Stimulated activated CD8-positive, alpha-beta memory T cell treated with anti-CD3 and anti-CD28 coated beads, Interleukin-15, amount 100 ng/mL, for 1 hour (primary cell): ENCODE measurements at places on chromosomes 16 and 17.

DNA sequence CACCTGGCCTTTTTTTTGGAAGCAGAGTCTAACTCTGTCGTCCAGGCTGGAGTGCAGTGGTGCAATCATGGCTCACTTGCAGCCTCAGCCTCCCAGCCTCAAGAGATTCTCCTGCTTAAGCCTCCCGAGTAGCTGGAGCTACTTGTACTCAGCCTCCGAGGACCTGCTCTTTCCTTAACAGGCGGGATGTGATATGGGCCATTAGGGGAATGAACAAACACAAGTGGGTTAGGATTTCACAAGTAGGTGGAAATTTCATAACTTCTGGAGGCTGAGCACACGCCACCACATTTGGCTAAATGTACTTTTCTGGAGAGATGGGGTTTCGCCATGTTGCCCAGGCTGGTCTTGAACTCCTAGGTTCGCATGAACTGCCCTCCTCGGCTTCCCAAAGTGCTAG, 4.1 kb downstream of the PAM16 start:
- DNase-seq = no peak

DNA sequence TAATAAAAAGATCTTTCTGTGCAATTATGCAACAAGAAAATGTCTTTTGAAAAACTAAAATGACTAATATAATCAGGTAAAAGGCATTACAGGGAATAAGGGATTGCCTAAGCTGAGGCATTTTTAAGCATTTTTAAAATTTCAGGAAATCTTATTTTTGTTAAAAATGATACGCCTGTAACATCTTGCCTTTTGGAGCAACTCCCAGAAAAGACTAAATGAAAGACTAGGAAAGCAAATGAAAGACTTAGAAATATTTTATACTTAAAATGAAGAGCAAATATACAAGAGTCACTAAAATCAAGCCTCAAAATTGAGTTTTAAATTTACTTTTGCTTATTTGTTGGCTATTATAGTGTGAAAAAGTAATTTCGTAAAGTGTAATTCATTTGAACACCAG, 55.8 kb downstream of the DUSP14 start:
- no peak for DNase-seq

- no peak for DNase-seq
Measured at GRCh38 chr17:40534371-40535189, 30.7 kb downstream of the CCR7 start.

DNA sequence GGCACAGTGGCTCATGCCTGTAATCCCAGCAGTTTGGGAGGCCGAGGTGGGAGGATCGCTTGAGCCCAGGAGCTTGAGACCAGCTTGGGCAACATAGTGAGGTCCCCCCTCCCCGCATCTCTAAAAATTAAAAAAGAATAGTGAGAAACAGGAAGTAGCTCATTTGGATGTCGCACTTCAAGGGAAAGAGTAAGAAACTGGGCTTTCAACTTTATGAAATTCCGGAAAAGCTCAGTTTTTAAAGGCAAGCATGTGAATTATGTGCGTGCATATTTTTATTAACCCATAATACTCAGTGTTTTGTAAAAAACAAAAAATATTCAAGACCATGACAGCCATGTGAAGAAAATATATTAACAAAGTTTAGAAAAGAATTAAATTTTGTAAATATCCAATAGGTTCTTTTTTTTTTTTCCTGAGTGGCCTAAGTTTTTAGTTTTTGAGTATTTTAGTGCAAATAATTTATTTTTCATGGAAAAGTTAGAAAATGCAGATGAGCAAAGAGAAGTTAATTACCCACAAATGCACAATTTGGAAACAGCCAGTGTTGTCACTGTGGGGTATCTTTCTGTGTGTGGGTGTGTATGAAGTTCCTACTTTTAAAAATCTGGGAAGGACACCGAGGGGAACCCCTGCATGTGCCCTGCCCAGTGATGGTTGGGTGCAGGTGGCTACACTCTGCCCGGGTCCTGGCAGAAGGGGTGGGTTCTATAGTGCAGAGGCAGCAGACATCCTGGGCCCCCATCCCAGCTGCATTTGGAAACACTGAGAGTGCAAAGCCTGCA, 40.0 kb downstream of the CIBAR2 start:
- DNase-seq = no peak

- no peak for DNase-seq
Measured at GRCh38 chr16:1781758-1782407, 488 bp downstream of the SPSB3 start.

- no peak for DNase-seq
Measured at GRCh38 chr17:31313982-31314781, at the start of gene EVI2B. Gene EVI2B, minus strand, starts transcription at chr17:31314054. Its CDS starts 8,445 bp downstream, at chr17:31305609.

- DNase-seq = no peak
Measured at GRCh38 chr17:77785312-77785905, 173.1 kb upstream of the TNRC6C start.

DNA sequence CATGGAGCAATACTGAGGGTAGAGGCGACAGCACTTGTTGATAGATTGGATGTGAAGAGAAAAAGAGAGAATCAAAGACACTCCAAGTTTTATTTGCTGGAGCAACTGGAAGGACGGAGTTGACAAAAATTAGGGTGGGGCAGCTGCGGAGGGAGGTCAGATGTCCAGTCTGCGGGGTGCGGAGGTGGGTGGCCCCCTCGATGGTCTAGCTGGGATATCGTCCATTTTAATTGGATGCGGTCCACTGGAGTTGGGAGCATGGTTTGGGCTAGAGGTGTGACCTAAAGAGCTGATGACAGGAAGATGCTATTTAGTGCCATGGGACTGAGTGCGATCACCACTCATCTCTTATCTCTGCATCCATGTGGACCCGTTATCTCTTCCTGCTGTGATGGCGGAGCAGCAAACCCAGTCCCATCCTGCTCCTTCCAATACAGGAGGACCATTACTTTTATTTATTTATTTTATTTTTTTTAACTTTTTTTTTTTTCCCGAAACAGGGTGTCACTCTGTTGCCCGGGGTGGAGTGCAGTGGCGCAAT, 48.3 kb upstream of the CBX4 start:
- DNase-seq = no peak

- no peak for DNase-seq
Measured at GRCh38 chr16:72666267-72666666, 381.7 kb downstream of the ZFHX3 start.

GRCh38 chr17:63150490-63150889, 184.5 kb downstream of the TANC2 start:
- no peak for DNase-seq

DNA sequence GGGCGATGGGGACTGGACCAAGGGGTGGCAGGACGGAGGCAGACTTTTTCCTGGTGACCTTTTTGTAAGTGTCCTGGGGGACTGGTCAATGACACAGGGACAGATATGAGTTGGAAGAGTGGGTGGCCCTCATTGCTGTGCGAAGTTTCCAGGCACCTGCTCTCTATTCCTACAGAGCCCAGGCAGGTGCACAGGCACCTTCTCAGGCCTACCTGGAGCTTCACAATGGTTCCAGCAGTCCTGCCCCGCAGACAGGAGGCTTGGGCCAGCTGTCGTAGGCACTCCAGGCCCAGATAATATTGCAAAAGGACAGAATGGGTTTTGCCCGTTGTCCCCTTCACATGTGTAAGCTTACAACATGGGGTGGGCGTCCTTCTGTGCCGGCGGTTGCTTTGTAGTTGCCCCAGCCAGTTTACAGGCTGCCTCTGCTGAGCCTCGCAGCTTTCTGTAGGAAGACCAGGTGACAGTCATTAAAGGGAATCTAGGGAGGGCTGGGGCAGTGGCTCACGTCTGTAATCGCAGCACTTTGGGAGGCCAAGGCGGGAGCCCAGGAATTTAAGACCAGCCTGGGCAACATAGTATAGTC, 84.3 kb downstream of the ARHGAP23 start:
- no peak for DNase-seq
